Spinal cord (tissue), 10 donors: ENCODE measurements at places on chromosomes 4 and X. TPM values are rescaled to one million over a fixed set of nuclear protein-coding genes. Genes with fewer than 3 reads are reported as not detected.

- DNase-seq, result no peak
These were observed 468 bp upstream of the MAGEA4 start for GRCh38 chrX:151912221-151912620.

GRCh38 chrX:21986596-21986995, 45.5 kb upstream of the PHEX start:
- no peak for DNase-seq

- DNase-seq, result no peak
These were observed 49.1 kb downstream of the STAG2 start for GRCh38 chrX:124010566-124010965.

GRCh38 chr4:19557161-19557560, 694.5 kb upstream of the SLIT2 start:
- no peak for DNase-seq

DNA sequence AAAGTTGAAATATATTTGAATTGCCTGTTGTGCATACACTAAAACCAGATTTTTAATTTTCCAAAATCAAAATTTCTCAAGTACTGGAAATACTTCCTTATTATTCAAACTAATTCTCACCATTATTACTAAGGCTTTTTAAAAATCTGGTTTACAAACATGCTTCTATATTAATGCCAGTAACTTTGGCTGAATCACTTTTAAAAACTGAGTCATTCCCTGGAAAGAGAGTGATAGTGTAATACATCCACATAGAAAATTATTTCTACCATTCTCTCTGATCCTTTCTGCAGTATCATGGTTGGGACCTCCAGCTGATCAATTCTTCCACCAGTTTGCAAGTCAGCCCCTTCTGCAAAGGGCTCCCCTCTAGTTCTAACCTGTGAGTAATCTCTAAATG, 165.3 kb upstream of the FAM241A start:
- DNase-seq, result no peak

DNA sequence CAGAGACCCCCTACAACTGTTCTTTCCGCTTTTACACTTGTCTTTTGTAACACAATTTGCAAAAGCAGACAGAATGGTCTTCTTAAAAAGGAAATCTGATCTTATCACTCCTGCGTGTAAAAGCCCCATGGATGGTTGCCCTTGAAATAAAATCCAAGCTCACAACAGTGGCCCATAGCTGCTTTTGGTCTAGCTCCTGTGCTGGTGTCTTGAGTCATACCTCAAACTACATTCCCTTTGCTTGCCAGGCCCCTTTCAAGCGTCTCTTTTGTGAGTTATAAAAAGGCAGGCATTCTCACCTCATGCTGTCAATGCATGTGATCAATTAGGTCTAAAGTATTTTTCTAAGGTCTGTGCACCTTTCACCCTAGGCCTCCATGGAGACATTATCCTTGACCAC, 27.6 kb downstream of the HPGD start:
- no peak for DNase-seq

Gene CPLX1
- total RNA-seq, result 15.4 TPM

Gene CCNA2
- 17.4 TPM for total RNA-seq

Gene ARAP2
- total RNA-seq, result 28.0 TPM

DNA sequence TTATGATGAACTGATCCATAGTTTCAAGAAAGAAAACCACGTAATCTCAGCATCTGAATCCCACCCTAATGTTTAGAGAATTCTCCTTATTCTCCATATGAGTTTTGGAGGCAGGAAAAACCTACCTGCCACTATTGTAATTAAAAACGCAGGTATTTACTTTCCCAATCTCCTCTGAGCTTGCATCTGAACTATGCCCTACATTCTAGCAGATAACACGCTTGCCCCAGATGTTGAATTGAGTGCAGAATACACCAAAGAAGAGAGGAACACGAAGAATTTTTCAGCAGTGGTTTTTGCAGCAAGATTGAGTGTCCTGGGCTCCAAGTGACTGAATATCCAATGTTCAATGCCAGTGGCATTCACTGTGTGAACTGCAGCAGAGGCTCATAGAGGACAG, 182.4 kb downstream of the COX18 start:
- DNase-seq, result no peak

Gene ATOH1
- total RNA-seq, result not detected

Gene IL2
- not detected for total RNA-seq

DNA sequence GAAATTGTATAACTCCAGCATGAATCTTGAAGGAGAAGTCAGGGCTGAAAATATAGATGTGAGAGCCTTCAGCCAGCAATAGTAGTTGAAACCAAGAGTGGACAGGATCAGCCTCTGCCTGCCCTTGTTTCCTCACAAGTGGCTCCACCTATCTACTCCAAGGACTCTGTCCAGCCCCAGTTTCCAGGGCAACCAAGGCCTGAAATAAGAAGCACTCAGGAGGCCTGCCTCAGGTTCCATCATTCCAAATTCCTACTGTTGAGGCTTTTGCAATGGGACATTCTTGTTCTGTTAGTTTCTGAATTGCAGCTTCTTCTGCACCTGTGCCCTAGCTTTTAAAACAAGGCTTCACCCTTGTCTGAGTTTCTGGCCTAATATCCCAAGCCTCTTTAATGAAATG, 41.6 kb downstream of the TRPC5OS start:
- no peak for DNase-seq

Gene FABP2
- total RNA-seq, result not detected

- no peak for DNase-seq
These were observed 60.7 kb upstream of the DHRSX start for GRCh38 chrX:2561456-2561855.

DNA sequence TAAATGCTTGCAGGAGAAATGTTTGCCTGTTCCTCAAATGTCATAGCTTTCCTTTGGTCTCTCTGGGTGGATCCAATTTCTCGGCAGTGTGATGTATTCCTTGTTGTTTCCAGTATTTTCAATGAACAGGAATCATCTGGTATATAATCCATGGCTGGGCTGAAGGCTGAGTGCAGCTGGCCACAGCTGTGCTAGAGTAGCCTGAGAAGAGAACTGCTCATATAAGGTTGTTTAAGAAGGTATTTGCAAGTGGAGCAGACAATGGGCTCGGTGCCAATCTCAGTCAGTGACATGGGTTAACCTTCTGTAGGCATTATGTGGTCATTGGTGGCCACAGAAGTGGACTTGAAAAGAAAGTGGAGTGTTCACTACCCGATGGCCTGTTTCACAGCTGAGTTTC, 390.3 kb downstream of the SPRY1 start:
- no peak for DNase-seq

- DNase-seq, result no peak
These were observed 1569.9 kb upstream of the ADGRL3 start for GRCh38 chr4:59630235-59630634.

GRCh38 chr4:68582339-68582717, 6.2 kb upstream of the UGT2B17 start:
- DNase-seq, result no peak

DNA sequence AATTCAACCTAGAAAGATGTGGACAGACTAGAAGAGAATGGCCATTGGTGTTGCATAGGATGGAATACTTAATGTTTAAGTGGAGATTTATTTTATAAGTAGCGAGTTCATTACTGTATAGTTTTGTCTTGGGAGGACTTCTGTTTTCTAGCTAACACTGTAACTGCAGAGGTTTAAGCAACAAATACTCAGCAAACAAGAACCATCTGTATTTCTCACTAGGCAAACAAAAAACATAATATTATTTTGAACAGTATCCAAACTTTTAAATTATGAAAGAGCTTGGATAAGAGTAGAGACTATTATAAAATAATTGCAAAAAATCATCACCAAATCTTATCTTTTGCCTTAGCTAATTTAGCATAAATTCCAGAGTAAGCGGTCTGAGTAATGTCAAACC, 121.1 kb downstream of the GLRA3 start:
- DNase-seq, result no peak

Gene FOXP3
- total RNA-seq, result 0.11 TPM

GRCh38 chr4:101987623-101988243, 197.2 kb downstream of the BANK1 start:
- DNase-seq, result no peak

DNA sequence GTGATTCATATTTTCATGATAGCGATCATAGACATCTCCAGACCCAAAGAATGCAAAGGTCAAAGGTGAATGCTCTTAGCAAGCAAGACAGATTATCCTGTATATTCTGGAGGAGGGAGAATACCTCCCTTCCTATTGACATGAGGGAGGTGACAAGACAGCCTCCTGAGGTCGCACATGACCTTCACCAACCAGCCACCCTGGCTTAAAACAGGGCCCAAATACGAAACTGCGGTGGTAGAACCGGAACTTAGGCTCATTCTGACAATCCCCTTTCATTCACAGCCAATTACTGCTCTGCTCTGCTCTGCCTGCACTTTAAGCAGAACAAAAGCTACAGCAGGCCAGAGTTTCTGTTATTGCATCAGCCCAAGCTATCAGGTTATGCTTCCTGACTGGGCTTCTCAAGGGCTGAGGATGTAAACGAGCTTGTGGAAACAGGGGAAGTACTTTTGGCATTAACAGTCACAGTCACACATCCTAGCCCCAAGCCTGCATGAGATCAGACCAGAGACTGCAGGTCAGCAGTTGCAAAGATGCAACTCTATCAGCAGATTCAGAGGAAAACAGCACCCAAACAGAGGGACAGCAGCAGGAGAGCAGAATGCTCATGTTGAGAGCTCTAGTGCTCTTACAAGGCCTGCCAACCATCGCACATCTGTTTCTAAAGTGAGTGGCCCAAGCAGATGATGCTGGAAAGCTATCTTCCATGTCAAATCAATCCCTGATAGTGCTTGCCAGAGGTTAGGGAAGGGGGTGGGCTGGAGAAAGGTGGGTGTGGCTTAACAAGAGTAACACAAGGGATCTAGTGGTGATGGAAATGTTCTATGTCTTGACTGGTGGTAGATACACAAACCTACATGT, 51.3 kb upstream of the MAP3K15 start:
- no peak for DNase-seq

Gene KLF8
- total RNA-seq, result 9.7 TPM

DNA sequence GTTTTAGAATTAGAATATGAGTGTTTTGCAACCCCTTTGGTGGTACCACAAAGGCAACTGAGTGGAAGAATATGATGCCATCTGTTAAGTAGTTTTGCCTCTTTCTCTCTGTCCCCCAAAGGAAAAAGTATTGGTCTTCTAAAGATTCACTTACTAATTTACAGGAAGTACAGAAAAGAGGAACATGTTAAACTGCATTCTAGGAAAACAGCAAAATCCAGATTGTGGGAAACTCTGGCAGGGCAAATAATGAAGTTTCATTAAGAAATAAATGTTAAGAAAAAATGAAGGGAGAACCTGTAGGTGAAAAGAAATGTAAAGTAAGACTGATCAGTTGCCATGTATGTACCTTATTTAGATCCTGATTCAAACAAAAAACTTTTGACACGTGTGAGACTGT, 39.3 kb downstream of the NSUN7 start:
- no peak for DNase-seq

DNA sequence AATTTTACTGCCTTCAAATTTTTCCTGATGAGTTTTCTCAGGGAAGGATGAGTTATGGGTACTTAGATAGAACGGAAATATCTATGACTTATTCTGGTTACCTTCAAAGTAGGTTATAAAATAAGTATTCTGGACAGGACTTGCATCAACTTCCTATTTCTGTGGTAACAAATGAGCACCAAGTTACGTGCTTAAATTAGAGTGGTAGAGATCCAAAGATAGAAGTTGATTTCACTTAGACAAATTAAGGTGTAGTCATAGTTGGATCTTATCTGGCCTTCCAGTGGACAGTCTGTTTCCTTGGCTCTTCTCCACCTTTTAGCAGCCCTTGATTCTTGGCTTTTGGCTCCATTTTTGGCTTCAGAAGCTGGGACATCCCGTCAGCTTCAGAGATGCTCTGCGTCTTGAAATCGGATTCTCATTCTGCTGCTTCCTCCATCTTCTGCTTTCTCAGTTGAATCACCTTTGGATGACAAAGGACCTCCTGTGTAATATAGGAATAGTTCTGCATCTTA, 109.9 kb downstream of the ZNF518B start:
- no peak for DNase-seq

DNA sequence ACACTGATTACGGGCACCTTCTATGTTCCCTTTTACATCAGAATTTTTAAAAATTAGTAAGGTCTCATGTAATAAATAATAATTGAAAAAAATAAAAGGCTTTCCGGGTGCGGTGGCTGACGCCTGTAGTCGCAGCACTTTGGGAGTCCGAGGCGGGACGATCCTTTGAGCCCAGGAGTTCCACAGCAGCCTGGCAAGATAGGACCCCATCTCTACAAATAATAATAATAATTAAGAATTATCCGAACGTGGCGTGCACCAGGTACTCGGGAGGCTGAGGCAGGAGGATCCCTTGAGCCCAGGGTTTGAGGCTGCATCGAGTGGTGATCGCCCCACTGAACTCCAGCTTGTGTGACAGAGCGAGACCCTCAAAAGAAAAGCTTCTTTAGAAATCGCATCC, 771 bp upstream of the LAMTOR3 start:
- no peak for DNase-seq

Gene PDE6B
- total RNA-seq, result 16.8 TPM

DNA sequence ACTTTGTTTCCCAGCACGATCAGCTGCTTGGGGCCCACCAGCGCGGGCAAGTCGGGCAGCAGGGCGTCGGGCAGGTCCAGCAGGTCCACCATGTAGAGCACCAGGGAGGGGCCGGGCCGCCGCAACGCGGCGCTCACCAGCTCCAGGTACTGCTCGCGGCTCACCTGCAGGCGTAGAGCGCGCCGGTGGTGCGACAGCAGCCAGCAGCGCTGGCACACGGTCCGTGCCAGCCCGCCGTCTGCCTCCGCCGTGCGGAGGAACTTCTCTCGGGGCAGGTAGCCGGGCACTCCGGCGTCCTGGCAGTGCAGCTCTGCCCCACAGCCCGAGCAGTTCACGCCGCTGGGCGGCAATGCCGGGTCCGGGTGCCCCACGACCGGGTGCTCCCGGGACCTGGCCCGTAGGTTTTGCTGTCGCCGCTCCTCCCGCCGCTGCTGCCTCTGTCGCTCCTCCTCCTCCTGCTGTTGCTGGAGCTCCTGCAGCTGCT, 527 bp downstream of the NOA1 start:
- DNase-seq, result no peak

- no peak for DNase-seq
These were observed 944 bp downstream of the KLF8 start for GRCh38 chrX:56233100-56233499.

DNA sequence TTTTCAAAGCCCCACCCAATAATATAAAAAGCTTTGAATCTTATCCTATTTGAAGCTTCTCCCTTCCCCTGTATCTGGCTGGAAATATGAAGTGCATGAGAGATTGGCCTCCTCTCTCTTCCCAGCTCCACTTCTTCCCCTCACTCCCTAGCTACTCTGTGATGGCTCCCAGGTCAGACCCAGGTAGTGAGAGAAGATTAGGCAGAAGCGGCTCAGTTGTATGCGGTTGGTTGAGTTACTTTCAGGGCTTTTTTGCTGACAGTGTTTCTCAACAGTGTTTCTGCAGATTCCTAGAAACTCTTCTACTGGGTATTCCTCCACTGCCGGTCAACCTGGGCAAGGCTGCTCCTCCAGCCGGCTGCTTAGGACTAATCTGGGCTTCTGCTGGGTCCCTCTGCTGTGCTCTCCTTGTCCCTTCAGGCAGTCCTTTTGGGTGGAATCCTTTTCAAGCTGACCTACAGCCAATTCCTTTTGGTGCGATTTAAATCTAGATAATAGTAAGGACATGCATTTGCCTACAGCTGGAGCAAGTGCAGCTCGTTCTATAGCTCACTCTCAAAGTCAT, 87.4 kb upstream of the SLC7A11 start:
- no peak for DNase-seq
